ENCODE measurements at places on chromosomes 4 and X. TPM values are rescaled to one million over a fixed set of nuclear protein-coding genes. Genes with fewer than 3 reads are reported as not detected.

DNA sequence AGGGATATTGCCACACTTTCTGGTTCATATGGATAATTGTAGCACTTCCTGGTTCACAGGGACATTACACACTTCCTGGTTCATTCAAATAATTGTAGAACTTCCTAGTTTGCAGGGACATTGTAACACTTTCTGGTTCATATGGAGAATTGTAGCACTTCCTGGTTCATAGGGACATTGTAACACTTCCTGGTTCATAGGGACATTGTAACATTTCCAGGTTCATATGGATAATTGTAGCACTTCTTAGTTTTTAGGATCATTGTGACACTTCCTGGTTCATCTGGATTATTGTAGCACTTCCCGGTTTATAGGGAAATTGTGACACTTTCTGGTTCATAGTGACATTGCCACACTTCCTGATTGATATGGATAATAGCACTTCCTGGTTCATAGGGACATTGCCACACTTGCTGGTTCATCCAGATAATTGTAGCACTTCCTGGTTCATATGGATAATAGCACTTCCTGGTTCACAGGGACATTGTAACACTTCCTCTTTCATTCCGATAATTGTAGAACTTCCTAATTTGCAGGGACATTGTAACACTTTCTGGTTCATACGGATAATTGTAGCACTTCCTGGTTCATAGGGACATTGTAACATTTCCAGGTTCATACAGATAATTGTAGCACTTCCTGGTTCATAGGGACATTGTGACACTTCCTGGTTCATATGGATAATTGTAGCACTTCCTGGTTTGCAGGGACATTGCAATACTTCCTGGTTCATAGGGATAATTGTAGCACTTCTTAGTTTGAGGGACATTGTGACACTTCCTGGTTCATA lies 59.2 kb upstream of the CD99 start:
- DNase-seq: peak; percentile 47

DNA sequence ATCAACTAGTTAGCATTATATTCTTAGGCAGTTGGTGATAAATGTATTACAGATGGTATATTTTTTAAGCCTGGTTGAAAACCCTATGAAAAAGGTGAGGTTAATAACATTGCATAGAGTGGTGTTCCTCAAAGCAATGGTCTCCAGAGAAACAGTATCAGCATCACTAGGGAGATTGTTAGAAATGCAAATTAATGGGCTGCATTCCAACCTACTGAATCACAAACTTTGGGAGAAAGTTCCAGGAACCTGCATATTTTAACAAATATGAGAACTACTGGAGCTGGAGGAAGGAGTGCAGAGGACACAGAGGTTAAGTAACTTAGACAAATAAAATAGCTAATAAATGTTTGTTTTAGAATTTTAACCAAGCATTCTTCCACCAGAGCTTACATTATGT lies 166.9 kb upstream of the PCDH10 start:
- DNase-seq: no peak

- DNase-seq: no peak
Measured at GRCh38 chr4:37245391-37245954, 930 bp downstream of the NWD2 start.

DNA sequence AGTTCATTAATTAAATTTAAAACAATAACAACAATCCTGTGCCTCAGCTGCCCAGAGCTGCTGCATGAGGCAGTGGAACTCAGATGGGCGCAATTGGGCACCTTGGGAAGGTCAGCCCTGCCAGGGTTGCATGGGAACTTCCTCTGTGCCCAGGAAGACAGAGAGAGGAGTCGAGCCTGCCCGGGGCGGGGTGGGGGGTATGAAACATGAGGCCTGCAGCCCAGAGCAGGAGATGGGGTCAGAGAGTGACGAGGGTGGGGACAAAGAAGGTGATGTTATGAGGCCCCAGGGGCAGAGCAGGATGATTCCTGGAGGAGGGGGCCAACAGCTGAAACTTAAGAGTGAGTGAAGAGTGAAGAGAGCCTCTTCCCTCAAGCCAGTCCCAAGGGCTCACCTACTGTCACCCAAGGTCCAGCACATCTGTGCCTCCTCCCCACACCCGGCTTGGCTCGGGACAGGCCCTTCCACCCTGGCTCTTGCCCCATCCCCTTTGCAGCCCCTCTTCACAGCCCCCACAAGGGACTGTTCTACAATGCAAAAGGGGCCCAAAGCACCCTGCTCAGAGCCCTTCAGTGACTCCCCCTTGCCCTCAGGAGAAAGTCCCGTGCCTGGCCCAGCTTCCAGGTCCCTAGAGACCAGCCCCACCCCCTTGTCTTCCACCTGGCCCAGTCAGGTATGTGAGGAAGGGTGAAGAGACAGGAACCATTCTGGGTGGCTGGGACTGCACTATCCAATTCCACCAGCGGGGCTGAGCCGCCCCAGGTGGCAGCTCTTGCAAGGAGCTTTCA lies 31.4 kb downstream of the HMX1 start:
- DNase-seq: no peak

DNA sequence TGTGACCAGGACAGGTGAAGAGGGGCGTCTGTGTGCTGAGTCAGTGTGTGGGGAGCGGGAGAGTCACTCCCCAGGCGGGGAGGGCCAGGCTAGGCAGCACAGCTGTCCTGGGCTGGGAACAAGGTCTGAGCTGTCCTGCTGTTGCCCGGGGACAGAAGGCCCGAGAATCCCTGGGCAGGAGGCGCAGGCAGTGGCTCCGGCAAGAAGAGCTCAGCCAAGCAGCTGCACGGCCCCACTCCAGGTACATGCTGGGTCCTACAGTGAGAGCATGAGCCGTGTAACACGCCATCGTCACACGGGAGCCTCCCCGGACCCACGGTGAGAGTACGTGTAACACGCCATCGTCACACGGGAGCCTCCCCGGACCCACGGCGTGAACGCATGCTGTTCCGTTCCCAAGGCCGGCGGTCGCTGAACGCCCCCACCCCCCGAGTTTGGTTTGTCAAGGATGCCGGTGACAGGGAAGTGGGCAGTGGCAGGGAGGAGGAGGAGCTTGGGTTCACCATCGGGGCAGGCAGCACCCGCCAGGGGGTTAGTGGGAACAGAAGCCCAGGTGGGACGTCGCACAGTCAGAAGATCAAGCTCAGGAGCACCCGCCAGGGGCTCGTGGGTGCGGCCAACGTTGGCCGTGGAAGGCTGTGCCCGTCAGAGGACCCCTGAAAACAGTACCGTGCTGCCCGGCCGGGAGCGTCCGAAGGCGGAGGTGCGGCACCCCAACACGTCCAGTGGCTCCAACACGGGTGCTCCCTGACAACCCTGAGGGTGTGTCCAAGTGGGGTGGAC lies 15.6 kb downstream of the PPP2R3B start:
- no peak for DNase-seq

DNA sequence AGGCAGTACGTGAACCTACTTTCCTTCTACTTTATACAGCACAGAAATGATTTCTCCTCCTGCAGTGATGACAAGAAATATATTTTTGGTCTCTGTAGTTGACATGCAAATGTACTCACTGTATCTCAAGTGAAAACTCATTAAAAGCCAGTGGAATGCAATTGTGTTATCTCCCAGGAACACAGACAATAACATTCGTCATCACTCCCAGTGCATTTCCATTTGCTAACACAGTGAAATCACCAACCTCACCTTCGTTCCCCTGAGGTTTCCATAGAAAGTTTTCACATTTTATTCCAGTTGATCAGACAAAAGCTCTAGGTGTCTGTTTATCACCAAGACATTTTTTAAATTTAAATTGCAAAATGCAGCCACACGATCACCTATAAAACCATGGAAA lies 2.5 kb upstream of the SPANXD start:
- no peak for DNase-seq

DNA sequence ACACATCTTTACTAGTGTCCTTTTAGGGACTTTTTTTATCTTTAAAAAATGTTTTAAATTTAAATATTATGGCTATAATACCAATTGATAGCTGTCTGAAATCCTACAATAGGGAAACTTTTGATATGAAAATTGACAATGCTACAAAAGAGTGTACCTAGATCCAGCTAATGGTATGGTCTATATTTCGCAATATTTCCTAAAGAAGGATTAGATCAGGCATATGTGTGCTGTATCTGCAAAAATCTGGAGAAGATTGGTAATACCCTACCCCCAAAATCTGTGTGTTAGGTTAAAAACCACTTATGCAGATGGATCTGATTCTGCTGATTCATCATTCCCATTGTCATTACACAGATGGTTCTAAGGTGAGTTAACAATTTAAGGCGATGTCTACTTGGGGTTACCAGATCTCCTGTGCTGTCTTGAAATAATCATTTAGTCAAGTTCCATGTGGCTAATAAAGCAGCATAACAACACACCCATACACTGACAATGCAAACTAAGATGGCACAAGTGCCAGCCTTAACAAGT lies 137.1 kb downstream of the GASK1B start:
- no peak for DNase-seq

DNA sequence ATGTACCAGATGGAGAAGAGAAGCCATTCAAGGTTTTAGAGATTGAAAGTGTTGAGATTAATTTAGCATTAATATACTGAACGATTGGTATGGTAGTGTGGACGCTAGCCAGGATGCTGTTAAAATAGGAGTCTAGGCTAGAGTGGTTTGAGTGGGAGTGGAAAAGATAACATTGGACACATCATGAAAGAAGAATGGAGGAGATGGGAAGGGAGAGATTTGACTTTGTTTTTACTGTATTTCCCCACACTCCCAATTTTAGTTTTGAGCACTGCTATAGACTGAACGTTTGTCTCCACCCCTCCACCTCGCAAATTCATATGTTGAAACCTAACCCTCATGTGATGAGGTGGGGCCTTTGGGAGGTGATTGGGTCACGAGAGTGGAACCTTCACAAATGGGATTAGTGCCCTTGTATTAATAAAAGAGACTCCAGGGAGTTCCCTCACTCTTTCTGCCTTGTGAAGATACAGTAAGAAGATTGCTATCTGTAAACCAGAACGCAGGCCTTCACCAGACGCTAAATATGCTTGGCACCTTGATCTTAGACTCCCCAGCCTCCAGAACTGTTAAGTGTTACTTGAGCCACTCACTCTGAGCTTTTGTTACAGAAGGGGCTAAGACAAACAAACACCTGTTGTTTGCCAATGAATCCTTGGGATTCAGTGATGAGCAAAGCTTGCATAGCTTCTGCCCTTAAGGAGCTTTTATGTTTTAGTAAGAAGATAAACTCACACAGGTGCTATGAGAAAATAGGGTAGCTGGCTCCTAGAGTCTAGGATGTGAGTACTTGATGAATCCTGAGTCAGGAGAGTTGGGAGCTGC lies 25.8 kb downstream of the USP9X start:
- DNase-seq: no peak

DNA sequence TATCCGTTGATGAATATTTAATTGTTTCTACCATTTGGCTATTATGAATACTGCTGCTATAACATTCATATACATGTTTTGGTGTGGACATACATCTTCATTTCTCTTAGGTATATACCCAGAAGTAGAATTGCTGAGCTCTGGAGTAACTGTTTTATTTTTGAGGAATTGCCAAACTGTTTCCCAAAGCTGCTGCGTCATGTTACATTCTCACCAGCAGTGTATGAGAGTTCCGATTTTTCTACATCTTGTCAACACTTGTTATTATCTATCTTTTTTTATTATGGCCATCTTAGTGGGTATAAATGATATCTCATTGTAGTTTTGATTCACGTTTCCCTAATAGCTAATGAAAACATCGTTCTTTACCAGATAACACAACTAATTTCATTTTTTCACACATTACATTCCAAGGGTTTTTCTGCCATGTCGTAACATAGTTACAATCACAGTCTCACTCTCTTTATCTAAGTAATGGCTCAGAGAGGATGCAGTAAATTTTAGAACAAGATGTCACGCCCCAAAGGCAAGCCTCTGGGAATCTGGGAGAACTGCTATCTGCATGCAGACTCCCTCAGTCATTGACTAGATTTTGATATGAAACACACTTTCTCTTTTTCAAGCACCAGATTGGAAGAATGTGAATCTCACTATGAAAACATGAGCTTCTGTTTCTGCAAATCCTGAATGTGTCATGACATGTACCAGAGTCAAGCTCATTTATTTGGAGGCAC lies 10.3 kb downstream of the ARHGAP6 start:
- DNase-seq: no peak

DNA sequence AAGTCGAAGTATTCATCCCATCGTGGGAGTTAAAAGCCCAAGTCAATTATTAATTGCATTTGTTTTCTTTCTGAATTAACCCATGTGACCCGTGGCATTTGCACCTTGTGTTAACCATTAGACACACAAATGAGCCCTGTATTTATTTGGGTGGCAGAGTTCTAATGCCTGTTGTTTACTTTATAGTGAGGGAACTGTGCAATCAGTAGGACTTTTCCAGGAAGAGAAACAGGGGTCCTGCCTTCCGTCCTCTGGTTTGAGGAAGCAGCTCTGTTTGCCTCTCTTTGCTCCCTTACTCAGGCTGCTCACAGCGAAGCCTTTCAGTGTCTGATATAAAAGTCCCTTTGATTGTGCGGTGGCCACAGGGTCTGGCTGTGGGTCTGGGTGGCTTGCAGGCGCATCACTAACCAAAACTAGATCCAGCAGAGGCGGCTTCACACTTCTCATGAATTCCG lies 263.6 kb downstream of the PTTG2 start:
- DNase-seq: no peak

DNA sequence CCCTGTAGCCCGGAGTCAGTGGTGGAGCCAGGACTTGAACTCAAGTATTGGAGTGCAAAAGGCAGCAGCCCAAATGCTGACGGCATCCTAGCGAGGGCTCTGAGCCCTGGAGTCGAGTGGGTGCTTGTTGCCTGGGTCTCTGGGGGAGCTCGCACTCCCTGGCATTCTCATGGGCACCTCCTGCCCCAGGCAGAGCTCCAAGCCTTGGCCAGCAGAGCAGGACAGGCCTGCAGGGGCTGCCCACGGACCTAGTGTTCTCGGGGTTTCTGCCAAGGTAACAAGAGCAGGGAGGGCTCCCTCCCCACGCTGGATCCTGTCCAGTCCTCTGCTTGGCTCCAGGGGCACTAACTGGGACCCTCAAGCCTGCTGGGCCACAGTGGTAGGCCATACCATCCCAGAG lies 17.6 kb upstream of the WFS1 start:
- no peak for DNase-seq

Gene HEPH
- total RNA-seq: 0.85 TPM

Gene PPP4R3C
- total RNA-seq: 0.04 TPM

Gene NAA11
- 7.1 TPM for total RNA-seq

Measured in H4 (cell line).